ENCODE measurements at places on chromosomes 1 and 21. TPM values are rescaled to one million over a fixed set of nuclear protein-coding genes. Genes with fewer than 3 reads are reported as not detected.
A peak's percentile ranks its signal among the peaks of the same experiment; 100 is the strongest.

RUNX1 gene
- 60.1 TPM for total RNA-seq

SELE gene
- total RNA-seq = not detected

DNA sequence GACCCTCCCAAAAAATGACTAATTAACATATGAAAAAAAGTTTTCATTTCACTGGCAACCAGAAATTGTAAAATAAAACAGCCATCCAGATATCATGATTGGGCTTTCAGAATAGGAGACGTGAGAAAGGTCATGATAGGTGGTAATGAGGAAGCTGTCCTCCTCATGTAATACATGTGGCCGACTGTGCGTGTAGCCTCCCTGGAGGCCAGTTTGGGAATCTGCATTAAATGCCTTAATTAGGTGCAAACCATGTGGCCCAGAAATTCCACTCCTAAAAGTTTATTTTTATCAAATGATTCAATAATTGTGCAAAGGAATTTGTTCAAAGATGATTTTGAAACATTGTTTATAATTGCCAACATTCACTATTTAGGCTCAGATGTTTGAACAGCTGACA, 127.6 kb upstream of the C1orf105 start:
- no peak overlapping the region for H3K27ac ChIP-seq
- no peaks in the 10 kb centered on the region for H3K4me1 ChIP-seq
- H3K4me3 ChIP-seq = no peak overlapping the region
- no peak for DNase-seq
- H3K36me3 ChIP-seq = no peaks in the 10 kb centered on the region

GRCh38 chr1:158274797-158275196, 14.9 kb upstream of the CD1C start:
- no peak for DNase-seq
- no peak overlapping the region for H3K27ac ChIP-seq

- H3K36me3 ChIP-seq = no peaks in the 10 kb centered on the region
- peaks cover 6% of the 10 kb centered on the region for H3K4me1 ChIP-seq
- DNase-seq = peak; percentile 32
- no peak overlapping the region for H3K27ac ChIP-seq
Observed at GRCh38 chr21:45248893-45249381, 38.8 kb downstream of the POFUT2 start.

DNA sequence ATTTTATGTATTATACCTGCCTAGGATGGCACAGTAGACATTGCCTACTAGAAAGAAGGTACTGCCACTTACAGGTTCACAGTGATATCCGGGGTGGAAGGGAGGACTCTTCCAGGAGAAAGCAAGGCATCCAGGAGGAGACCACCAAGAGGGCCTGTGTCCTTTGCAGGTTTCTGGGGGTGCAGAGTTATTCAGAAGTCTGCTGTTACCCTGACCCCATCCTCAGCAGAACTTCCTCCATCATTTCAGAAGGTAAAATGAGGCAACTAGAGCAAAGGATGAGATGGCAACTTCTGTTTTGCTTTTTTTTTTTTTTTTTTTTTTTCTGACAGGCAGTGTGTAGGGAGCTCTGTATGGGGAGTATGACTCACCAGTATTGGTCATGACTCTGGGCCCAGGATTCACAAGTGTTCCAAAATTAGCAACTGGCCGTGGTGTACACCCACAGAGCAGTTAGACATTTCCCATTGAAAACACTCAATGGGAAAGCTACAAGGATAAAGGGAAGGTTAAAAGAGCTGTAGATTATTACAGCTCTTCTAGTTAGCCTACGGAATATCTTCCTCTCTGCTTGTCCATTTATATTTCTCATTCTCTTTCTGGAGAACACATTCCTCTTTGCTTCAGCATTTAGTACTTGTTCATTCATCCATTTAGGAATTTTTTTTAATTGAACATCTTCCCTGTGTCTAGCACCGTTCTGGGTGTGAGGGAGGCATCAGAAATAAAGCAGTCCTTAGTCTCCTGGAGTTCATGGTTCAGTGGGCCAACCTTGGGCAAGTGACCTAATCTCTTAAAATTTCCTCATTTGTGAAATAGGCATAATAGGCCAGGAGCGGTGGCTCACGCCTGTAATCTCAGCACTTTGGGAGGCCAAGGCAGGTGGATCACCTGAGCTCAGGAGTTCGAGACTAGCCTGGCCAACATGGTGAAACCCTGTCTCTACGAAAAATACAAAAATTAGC, 50.5 kb upstream of the PPP2R5A start:
- no peak for DNase-seq
- no peaks in the 10 kb centered on the region for H3K27me3 ChIP-seq
- no peak overlapping the region for H3K4me3 ChIP-seq
- peaks cover 25% of the 10 kb centered on the region for H3K4me1 ChIP-seq
- peak overlapping the region; percentile 24 for H3K27ac ChIP-seq

DNA sequence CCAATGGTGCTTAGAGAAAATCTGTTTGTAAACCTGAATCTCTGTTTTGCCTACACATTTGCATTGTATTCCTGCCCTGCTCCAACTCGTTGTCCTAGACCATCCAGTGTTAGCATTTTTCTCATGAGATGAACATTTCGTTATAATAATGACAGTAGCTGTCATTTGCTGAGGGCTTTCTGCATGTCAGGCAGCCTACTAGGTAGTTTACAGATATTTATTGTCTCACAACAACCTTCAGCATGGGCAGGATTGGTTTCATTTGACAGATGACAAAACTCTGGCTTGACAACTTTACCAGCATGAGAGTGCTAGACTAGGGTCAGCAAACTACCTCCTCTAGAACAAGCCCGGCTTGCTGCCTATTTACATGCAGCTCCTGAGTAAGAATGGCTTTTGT, 10.1 kb downstream of the ST6GALNAC3 start:
- no peak for DNase-seq
- H3K36me3 ChIP-seq = no peaks in the 10 kb centered on the region
- no peaks in the 10 kb centered on the region for H3K27me3 ChIP-seq
- H3K4me1 ChIP-seq = no peaks in the 10 kb centered on the region
- H3K27ac ChIP-seq = no peak overlapping the region
